Cardiac ventricle fibroblast (primary cell): ENCODE measurements at places on chromosomes 1 and 21. TPM values are rescaled to one million over a fixed set of nuclear protein-coding genes. Genes with fewer than 3 reads are reported as not detected.

Gene CR1
- not detected in 2 replicates for total RNA-seq

Gene CFAP141
- total RNA-seq = not detected in 2 replicates

Gene PINK1
- 39.4 and 48.2 TPM in 2 replicates for total RNA-seq

Gene SPRR2A
- total RNA-seq = not detected in 2 replicates

Gene ZNF593OS
- total RNA-seq = not detected in 2 replicates

Gene DNAJC28
- 1.5 and 3.2 TPM in 2 replicates for total RNA-seq

Gene B3GALT5
- not detected in 2 replicates for total RNA-seq

Gene TMEM222
- total RNA-seq = 21.7 and 22.9 TPM in 2 replicates

Gene CHI3L2
- 86.1 and 90.7 TPM in 2 replicates for total RNA-seq

Gene OR2M3
- not detected in 2 replicates for total RNA-seq

Gene KIF26B
- 5.9 and 6.3 TPM in 2 replicates for total RNA-seq

Gene PLOD1
- 354 and 469 TPM in 2 replicates for total RNA-seq

Gene PDZK1IP1
- total RNA-seq = not detected in 2 replicates

Gene PPIAL4G
- not detected in 2 replicates for total RNA-seq

Gene MIB2
- 40.8 and 48.0 TPM in 2 replicates for total RNA-seq

Gene CFHR1
- total RNA-seq = 0.25 and 0.49 TPM in 2 replicates

Gene CYP4Z1
- total RNA-seq = 0.10 TPM in 1 of 2 replicates, not detected in the other

Gene SPAG17
- not detected in 2 replicates for total RNA-seq
